ENCODE measurements at places on chromosomes 4 and X.
A peak's percentile ranks its signal among the peaks of the same experiment; 100 is the strongest.

DNA sequence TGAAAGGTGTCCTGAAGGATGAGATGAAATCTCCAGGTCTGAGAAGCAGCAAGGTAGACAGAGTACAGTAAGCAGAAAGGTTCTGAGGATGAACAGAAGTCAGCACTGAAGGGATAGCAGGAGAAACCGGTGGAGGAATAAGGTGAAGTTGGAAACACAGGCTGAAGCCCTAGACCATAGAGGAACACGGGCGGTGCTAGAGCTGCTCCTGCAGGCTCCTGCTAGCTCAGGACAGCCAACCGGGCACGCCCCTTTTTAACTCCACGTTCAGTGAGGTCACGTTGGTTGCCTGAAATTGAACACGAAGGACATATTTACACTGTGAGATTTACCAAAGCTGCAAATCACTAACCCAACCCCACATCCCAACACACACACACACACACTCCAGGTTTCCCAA, 1886.4 kb upstream of the AGA start:
- H3K27ac ChIP-seq = no peak overlapping the region
- H3K36me3 ChIP-seq = no peaks in the 10 kb centered on the region
- H3K4me1 ChIP-seq = no peaks in the 10 kb centered on the region

GRCh38 chrX:129781680-129782495, 2.1 kb downstream of the SASH3 start:
- H3K36me3 ChIP-seq = no peaks in the 10 kb centered on the region
- H3K27ac ChIP-seq = no peak overlapping the region
- H3K4me3 ChIP-seq = no peak overlapping the region
- DNase-seq = no peak

GRCh38 chrX:1462596-1463251, 10.0 kb upstream of the ASMTL start:
- no peak overlapping the region for H3K27ac ChIP-seq
- H3K4me3 ChIP-seq = no peak overlapping the region
- H3K36me3 ChIP-seq = no peaks in the 10 kb centered on the region
- H3K27me3 ChIP-seq = no peaks in the 10 kb centered on the region
- no peak for DNase-seq

DNA sequence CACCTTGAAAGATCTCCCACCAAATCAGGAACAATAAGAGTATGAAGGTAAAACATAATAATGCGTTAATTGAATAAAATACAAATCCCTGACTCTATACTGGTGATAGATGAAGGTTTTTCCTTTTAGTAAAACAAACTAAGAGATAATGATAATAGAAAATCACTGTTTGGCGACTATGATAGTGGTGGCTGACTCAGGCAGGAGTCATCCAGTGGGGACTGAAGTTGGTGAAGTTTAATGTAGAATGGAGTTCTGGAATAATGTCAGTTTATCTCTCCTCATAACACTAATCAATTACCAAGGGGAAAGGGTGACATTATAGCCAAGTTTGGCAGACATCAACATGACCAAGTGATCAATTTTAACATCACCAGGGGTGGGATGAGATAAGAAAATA, 21.3 kb downstream of the ABCG2 start:
- DNase-seq = no peak
- H3K4me3 ChIP-seq = no peak overlapping the region
- no peaks in the 10 kb centered on the region for H3K36me3 ChIP-seq
- peaks cover 23% of the 10 kb centered on the region for H3K4me1 ChIP-seq

- no peak for DNase-seq
- H3K4me3 ChIP-seq = no peak overlapping the region
- peaks cover 13% of the 10 kb centered on the region for H3K4me1 ChIP-seq
- H3K36me3 ChIP-seq = no peaks in the 10 kb centered on the region
These were observed 70.4 kb downstream of the LRBA start for GRCh38 chr4:150944660-150945059.

- no peak overlapping the region for H3K4me3 ChIP-seq
- H3K27ac ChIP-seq = no peak overlapping the region
- no peaks in the 10 kb centered on the region for H3K36me3 ChIP-seq
These were observed 37.8 kb downstream of the WWC2 start for GRCh38 chr4:183136855-183137254.

- no peaks in the 10 kb centered on the region for H3K4me1 ChIP-seq
- H3K4me3 ChIP-seq = no peak overlapping the region
- H3K27me3 ChIP-seq = peaks cover 2% of the 10 kb centered on the region
These were observed 89.9 kb upstream of the NKX1-1 start for GRCh38 chr4:1496116-1496642.

DNA sequence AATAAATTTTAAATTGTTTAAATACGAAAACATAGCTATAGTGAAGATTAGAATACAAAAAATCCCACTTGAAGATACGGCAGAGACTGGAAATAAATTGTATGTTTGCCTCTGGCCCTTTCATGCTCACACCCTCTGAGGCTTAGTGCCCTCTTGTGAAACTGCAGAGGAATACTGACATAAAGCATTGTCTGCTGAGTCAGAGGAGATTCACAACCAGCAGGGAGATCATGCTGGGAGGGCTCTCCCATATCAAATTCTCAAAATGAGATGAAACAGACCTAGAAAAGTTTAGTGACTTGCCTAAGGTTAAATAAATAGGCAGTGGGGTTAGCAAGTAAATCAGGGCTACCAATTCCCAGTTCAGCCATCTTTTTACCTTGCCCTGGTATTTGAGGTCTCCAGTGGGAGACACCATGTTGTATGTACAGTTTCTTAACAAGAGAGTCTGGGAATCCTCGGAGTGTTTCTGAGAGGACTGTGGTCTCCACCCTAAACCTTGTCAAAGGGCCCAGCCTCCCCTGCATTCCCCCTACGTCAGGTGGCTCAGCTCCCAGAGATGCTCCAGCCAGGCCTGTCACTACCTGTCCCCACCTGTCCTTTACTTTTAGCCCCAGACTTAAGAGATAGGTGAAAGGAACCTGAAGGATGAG, 581.4 kb upstream of the DIPK2B start:
- H3K36me3 ChIP-seq = no peaks in the 10 kb centered on the region
- no peaks in the 10 kb centered on the region for H3K4me1 ChIP-seq
- no peaks in the 10 kb centered on the region for H3K27me3 ChIP-seq
- no peak overlapping the region for H3K4me3 ChIP-seq

DNA sequence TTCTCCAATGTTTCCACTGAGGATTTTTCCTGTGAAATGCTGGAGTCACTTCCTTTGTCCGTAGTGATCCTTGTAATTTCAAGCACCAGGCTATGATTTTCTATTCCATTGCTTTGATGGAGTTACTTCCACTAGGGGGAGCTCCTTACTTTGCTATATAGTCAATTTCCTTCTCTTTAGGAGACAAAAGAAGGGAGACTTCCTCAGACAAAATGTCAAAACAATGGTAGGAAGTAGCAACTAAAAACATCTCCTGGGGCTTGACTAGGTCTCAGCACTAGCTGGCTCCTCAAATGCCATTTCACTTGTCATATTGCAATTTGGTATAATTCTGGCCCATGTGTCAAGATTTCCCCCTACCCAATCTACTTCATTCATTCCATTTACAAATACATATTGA, 24.1 kb downstream of the ZCCHC12 start:
- no peak overlapping the region for H3K4me3 ChIP-seq
- no peaks in the 10 kb centered on the region for H3K27me3 ChIP-seq
- DNase-seq = peak; percentile 43
- no peak overlapping the region for H3K27ac ChIP-seq

DNA sequence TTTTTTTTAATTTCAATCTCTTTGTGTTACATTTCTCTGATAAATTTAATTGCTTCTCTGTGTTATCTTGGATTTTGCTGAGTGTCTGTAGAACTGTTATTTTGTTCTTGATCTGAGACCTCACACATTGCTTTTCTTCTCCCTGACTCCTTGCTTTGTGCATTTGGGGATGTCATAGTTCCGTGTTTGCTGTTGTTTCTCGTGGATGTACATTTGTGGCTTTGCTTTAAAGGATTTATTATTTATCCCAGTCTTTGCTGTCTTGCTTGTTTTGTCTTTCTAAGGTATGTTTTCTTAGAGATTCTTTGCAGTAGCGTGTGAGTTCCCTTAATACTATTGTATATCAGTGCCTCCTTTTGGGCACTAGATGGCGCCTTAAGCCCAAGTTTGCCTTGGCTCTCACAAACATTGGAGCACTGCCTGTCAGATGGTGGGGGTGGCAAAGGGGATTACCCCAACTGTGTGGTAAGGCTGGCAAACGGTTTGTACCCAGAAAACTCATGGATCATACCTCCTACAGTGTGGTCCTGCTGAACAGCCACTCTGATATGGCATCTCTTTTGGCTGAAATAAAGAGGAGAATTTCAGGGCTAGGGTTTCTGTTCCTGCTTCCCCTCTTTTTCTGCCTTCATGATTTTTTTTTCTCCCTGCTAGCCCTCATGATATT, 96.4 kb downstream of the PGRMC2 start:
- H3K4me3 ChIP-seq = no peak overlapping the region
- 0 out of 2 replicates have a peak, but pooled peaks cover 11% of the 10 kb centered on the region for H3K4me1 ChIP-seq
- H3K27me3 ChIP-seq = no peaks in the 10 kb centered on the region
- peak; percentile 59 for DNase-seq
- H3K36me3 ChIP-seq = no peaks in the 10 kb centered on the region
- no peak overlapping the region for H3K27ac ChIP-seq

GRCh38 chr4:145307763-145308430, 127.5 kb upstream of the OTUD4 start:
- no peaks in the 10 kb centered on the region for H3K27me3 ChIP-seq
- no peak for DNase-seq
- no peak overlapping the region for H3K27ac ChIP-seq
- H3K4me1 ChIP-seq = no peaks in the 10 kb centered on the region
- no peak overlapping the region for H3K4me3 ChIP-seq

DNA sequence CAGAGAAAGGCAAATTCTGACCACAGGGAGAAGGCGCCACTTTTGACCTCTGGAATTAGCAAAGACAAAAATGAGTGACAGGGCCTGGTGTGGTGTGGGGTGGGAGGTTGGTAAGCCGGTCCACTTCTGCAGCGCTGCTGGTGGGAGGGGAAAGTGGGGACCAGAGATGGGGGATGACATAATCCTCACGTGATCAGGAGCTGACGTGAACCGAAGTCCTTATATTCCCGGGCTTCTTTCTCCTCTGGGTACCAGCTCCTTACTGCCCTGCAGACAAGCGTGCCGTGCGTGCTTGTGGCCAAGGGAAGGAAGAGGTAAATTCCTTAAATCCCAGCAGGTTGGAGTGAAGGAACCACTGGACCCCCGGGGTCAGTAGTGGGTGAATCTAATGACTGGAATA, at the start of gene TCEAL7:
TCEAL7 (plus strand) TSS at position 249 of the 400 bp plus-strand sequence. CDS start 1,165 bp downstream, outside the sequence.
- DNase-seq = no peak
- no peaks in the 10 kb centered on the region for H3K4me1 ChIP-seq
- H3K36me3 ChIP-seq = no peaks in the 10 kb centered on the region
- H3K27ac ChIP-seq = no peak within 1 kb of the TSS

DNA sequence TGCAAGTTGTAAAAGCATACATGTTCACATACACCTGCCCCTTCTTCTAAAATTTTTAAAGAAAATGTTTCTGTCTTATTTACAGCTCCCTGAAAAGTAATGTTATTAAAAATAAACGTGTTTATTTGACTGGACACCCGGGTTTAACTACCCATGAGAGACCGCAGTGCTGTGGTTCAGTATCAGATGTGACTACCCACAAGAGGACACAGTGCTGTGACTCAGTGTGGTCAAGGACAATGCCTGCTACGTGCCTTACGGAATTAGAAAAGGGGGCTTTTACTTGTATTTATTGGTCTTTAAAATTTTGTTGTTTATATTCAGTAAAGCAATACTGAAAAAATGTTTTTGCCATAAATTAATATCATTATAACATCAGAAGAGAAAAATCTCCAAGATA, 641.4 kb downstream of the TRIML1 start:
- no peak for DNase-seq
- no peaks in the 10 kb centered on the region for H3K4me1 ChIP-seq
- H3K4me3 ChIP-seq = no peak overlapping the region
- no peak overlapping the region for H3K27ac ChIP-seq
- no peaks in the 10 kb centered on the region for H3K27me3 ChIP-seq

DNA sequence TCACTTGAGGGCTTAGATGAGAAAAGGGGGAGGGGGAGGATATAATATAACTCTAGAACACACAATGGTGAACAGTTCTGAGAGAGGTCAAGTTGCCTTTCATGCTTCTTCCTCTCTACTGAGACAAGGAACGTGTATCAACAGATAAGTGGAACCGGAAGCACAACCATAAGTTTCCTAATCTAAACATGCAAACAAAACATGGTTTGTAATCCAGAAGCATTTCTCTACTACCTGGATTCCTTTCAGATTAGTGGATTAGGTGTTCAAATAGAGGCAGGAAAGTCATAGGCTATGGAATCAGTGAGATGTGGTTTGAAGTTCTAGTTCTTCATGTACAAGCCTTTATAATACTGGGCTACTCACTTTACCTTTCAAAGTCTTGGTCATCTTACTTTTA, 460.6 kb downstream of the IDS start:
- H3K36me3 ChIP-seq = no peaks in the 10 kb centered on the region
- no peak overlapping the region for H3K4me3 ChIP-seq
- H3K27me3 ChIP-seq = no peaks in the 10 kb centered on the region
- DNase-seq = no peak
- H3K4me1 ChIP-seq = no peaks in the 10 kb centered on the region
- no peak overlapping the region for H3K27ac ChIP-seq

- DNase-seq = no peak
- H3K36me3 ChIP-seq = no peaks in the 10 kb centered on the region
- 0 out of 2 replicates have a peak, but pooled peaks cover 3% of the 10 kb centered on the region for H3K4me1 ChIP-seq
- no peaks in the 10 kb centered on the region for H3K27me3 ChIP-seq
These were observed 891 bp downstream of the CISD2 start for GRCh38 chr4:102869569-102870197.

- no peaks in the 10 kb centered on the region for H3K36me3 ChIP-seq
- H3K27ac ChIP-seq = no peak overlapping the region
- no peak overlapping the region for H3K4me3 ChIP-seq
- H3K4me1 ChIP-seq = no peaks in the 10 kb centered on the region
- no peak for DNase-seq
- H3K27me3 ChIP-seq = no peaks in the 10 kb centered on the region
These were observed 264.9 kb downstream of the RAPGEF2 start for GRCh38 chr4:159367781-159368080.

GRCh38 chr4:109879636-109880314, 31.9 kb downstream of the LRIT3 start:
- H3K4me1 ChIP-seq = no peaks in the 10 kb centered on the region
- H3K27me3 ChIP-seq = no peaks in the 10 kb centered on the region
- H3K36me3 ChIP-seq = no peaks in the 10 kb centered on the region
- no peak for DNase-seq
- no peak overlapping the region for H3K4me3 ChIP-seq

- no peaks in the 10 kb centered on the region for H3K27me3 ChIP-seq
- no peak overlapping the region for H3K27ac ChIP-seq
- H3K4me1 ChIP-seq = peaks cover 5% of the 10 kb centered on the region
- peaks cover 1% of the 10 kb centered on the region for H3K36me3 ChIP-seq
These were observed 138.8 kb downstream of the PDLIM5 start for GRCh38 chr4:94590493-94590892.
